NCI-H510A (cell line): ENCODE measurements at places on chromosomes 1 and 21.

DNA sequence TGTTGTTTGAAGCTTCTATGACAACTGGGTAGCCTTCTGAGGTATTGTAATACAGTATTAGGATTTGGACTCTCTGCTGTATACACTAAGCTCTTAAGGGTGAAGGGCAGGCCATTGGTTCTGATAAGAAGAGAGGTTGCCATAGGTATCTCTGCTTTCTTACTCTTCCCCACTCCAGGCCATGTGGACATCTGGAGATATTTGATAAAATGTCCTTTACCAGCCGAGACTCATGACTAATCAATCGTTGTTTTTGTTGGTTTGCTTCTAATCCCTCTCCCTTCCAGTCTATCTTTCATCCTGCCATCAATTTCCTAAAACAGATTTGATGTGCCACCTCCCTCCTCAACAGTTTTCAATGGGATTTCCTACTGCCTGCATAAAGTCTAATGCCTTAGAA lies 64.6 kb upstream of the WDR26 start:
- DNase-seq: no peak

GRCh38 chr1:210674151-210674550 lies 345.4 kb downstream of the HHAT start:
- no peak for DNase-seq

DNA sequence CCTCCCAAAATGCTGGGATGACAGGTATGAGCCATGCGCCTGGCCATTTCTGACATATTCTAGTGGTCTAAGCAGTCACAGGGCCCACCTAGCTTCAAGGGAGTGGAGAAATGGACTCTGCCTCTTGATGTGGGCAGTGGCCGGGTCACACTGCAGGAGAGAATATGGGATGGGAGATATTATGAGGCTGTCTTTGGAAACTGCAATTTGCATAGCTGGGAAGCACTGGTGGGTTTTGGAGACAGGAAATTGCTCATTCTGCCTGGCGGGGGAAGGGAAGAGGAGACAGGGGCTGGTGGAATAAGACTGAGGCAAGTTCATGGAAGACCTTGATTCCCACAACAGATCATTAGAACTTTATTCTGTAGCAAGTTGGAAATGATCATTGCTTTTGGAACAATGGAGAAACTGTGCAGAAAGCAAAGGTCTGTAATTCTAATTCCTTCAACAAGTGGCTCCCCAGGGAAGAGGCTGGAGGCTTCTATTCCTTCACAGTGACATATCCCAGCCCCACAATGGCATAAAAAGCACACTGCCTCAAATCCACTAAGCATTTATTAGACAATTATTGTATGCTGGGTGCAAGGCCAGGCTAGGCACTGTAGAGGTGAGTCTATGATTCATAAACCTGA lies 10.5 kb downstream of the NCMAP start:
- no peak for DNase-seq

GRCh38 chr1:8516793-8517556 lies 199.1 kb downstream of the SLC45A1 start:
- no peak for DNase-seq

DNA sequence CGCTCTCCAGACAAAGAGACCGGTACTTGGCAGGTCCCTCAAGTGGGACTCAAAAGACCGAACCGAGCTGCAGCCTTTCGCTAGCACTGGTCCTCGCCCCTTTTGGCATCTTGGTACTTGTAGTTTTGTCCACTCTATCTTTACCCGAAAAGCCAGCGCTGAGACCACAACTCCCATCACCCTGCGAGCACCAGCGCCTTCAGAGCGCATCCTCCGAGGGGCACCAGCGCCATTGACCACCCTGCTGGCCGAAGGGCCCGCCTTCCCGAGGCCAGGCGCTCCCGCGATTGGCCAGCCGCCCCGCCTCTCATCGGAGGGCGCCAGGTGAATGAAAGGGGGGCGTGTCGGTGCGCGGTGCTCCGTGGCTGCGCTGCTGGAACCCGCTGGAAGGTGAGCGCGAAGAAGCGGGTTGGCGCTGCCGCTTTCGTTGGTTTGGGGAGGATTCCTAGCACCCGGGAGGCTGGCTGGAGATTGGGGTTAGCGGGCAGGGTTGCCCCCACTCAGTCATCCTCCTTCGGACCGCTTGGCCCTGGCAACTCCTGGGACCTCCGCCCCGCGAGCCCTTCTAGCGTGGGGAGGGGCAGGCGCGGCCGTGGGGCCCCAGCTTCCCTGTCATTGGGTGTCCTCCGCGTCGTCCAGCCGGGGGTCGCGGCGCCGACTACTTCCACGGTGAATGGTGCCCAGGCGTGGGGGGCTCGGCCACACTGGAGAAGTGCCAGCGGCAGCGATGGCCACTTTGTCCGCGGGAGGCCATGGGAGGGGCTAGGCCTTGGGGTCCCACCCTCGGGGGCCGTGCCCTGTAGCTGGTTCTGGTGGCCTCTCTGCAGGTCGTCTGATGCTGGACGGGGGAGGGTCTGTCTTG lies at the start of gene ZBTB8B:
ZBTB8B (plus strand) TSS at position 357 of the 862 bp plus-strand sequence. CDS start 5,553 bp downstream, outside the sequence.
- peak; percentile 88 for DNase-seq

- DNase-seq: no peak
Observed at GRCh38 chr21:43645136-43645891, 14.0 kb downstream of the HSF2BP start.

- no peak for DNase-seq
Observed at GRCh38 chr1:167342846-167343245, 122.2 kb downstream of the POU2F1 start.

GRCh38 chr1:229112832-229113548 lies 157.9 kb upstream of the RAB4A start:
- no peak for DNase-seq

DNA sequence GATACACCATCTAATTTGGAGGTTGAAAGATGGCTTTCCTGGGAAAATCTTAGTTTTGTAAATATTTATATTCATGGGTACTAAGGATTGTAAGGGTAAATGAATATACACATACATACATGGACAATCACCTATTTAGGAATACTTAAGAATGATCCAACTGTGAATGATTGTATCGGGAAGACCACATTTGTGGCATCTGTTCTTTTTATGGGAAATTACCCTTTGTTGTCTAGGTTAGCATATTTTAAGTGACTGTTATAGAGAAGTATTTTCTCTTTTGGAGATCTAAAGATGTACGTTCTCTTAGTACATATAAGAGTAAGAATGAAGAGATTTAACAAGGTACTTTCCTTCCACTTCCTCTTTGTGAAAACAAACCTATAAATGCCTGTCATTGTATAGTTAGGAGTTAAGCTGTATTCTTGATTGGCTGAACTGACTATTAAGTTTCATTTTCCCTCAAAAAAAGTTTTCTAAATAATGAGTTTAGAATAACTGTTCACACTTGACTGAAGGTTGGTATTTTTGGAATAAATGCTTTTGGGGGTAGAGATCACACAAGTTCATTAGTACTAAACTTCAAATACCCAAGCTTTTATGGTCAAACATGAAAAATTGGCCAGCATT lies 26.7 kb downstream of the SNX7 start:
- DNase-seq: no peak

GRCh38 chr1:84539972-84540371 lies 33.6 kb upstream of the GNG5 start:
- no peak for DNase-seq

DNA sequence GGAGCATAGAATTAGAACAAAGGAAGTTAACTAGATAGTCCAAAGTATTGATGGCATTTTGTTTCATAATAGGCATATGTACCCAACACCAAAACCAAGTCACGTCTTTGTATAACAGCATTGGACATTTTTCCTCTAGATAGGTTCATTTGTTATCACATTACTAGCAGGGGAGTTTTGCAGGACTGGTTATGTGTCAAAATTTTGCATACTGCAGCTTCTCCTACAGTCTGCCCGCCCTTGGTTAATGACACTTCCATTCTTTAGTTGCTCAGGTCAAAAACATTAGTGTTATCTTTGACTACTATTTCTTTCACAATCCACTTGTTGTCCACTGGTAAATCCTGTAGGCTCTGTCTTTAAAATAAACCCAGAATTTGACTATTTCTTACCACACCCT lies 8.9 kb downstream of the CAPZA1 start:
- no peak for DNase-seq

DNA sequence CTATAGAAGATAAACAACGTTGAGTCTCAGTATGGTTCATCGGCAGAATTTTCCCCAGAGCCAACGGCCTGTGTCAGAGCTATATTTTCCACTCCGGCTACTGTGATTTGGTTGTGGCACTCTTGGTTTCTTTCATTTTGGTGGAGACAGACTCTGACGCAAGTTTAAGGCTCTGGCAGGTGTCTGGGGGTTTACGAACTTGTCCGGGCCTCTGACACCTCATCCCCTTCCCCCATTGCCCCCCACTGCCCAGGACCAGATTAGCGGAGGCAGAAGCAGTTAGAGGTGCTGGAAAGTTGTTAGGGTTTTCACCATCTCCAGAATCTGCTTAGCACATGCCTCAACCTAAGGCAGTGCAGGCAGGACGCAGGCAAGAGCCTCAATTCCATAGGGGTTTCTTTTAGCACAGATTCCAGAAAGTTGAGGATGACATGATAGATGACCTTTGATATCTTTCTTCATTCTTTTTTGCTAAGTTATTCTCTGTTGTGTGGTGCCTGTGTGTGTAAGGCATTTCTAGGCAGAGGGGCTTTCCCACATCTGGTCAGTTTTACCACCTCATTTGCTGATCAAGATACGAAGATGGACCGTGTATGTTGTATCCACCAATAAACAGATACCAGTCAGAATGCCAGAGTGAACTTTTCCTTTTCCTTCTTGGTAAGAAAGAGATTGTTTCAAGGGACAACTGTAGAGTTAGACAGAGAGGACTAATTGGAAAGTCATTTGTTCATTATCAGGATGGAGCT lies 18.4 kb upstream of the IL10 start:
- no peak for DNase-seq

- no peak for DNase-seq
Observed at GRCh38 chr1:164961715-164962114, 394.8 kb downstream of the LMX1A start.

DNA sequence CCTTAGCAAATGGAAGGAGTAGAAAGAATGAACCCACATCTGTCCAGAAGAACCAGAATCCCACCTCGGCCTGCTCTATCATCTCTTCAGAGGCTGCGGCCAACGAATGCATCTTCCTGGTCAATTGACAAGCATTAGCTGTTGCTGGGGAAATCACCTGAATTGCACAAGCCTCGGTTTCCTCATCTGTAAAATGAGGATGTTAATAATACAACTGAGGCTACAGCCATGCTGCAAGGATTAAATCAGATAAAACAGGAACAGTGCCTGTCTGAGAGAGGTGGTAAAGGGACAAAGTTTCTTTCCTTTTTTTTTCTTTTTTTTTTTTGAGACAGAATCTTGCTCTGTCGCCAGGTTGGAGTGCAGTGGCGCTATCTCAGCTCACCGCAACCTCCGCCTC lies 99.8 kb downstream of the KIF14 start:
- no peak for DNase-seq

DNA sequence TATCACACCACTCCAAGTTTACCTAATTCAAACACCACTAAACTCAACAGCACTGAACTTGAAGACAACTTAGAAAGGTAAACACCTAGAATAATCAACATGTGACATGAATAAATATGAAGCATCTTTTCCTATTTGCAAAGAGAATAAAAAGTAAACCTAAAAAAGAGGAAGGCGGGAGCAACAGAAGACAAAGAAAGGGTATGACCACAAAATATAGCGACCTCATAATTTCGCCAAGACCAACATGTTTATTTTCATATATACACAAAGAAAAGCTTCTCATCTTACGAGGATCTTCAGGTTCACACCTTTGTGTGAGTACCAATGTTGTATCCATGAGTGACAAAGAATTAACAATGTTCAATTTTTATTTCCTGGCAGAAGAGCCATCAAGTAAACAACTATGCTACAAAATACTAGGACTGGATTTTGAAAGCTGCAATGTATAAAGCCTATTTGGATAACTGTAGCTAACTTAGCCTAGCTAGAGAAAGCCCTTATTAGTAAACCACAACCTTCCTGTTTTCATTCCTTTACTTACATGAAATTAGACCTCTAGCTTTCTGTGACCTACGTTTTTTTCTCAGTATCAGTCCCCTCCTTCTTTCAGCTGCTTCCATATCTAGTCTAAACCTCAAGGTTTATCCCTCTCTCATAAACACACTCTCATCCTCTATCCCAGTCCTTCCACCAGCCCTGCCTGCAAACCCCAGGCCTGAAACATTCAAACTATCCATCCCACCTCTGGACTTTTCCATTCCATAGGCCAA lies 21.3 kb upstream of the PHTF1 start:
- DNase-seq: no peak

DNA sequence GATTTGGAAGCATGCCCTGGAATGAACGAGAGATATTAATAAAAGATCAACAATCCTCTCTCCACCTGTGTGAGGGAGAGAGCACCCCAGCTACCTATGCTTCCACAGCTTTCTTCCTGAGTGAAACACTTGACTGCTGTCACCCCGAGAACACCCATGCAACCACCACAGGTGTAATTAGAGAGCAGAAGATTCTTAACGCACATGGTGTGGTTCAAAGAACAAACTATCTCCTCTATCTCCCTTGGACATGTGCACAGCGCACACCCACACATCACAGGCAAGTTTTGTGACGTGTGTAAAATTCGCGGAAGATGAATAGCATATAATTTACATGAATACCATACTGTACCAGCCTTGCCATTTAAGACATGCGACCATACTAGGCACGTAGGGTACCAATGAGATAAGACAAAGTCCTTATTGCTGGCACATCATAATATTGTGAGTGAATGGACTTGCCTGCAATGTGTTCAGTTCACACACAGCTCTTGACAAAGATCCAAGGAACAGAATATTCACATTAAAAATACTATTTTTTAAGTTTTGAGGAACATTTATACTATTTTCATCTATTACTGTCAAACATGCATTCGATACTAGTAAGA lies 11.6 kb downstream of the ERRFI1 start:
- no peak for DNase-seq

DNA sequence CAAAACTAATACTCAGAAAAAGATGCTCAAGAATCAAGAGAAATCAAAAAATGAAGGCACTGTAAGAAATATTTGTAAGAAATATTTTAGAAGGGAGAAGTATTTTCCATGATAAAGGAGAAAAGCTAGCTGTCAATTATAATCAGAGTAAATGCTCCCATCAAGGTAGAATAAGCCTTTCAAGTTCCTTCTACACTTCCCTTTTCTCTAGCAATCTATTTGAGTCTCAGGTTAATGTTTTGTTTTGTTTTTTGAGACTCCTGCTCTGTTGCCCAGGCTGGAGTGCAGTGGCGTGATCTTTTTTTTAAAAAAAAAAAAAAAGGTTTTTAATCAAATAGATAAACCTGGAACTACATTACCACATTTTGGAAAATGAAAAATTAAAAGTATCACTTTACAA lies 33.3 kb downstream of the PUM1 start:
- no peak for DNase-seq

GRCh38 chr1:241235256-241235897 lies 121.6 kb downstream of the RGS7 start:
- DNase-seq: no peak

GRCh38 chr1:83554174-83554573 lies 444.8 kb downstream of the TTLL7 start:
- no peak for DNase-seq

- DNase-seq: no peak
Observed at GRCh38 chr1:13774121-13774520, 74.1 kb downstream of the PRDM2 start.

DNA sequence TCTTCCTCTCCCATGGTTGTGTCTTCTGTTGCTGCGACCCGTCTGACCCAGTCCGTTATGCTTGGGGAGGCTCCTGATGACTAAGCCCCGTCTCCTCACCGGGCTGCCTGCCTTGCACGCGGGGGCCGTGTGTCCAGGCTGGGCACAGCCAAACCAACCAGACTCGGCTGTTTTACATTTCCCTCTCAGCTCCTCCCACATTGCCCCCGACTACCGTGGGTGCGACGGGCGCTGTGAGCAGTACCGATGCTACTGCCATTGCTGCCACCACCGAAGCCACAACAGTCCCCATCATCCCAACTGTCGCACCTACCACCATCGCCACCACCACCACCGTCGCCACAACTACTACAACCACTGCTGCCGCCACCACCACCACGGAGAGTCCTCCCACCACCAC lies 46.0 kb upstream of the CNTN2 start:
- no peak for DNase-seq
